ENCODE measurements at places on chromosomes 3 and 15.

DNA sequence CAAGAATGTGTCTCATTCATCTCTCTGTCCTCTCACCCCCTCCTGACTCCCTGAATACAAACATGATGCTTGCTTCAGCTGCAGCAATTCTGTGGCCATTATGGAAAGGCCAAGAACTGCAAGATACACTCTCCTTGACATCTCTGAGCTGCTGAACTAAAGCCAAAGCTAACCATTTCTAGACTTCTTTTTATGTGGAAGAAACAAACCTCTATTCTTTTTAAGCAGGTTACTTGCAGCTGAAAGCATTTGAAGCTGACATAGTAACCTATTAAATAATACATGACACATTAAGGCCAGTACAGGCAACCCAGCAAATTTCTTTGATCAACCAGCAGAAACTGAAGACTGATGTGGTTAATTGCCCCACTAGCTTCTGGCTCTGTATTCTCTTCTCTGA is 17.5 kb downstream of the FHIT start:
- no peak for DNase-seq

DNA sequence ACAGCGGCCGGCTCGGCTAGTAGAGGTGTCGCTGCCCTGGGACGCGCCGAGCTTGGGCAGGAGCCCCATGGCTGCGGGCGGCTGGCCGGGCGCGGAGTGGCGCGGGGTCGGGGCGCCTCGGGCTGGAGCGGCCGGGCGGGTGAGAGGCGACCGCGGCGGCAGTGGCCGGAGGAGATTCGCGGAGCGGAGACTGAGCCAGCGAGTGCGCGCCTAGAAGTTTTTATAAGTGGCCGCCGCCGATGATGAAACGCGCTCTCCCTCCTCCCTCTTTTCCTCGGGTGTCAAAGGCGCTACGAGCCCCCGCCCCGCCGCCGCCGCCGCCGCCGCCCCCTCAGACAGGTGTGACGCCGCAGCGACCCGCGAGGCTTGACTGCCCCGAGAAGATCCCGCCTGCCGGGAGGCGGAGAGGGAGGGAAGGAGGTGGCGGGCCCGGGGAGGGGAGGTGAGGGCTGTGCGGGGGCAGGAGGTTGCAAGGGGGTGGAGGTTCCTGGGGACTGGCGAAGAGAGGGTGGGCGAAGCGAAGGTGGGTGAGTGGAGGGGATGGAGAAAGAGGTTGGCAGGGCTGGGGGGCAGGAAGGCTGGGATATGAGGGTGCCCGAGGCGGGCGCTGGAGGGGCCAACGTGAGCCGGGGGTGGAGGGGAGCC is at the start of gene SLCO2A1:
SLCO2A1 (minus strand) TSS at position 192 of the 645 bp plus-strand sequence; CDS start at position 69, 123 bp downstream.
- DNase-seq, result peak; percentile 28

- DNase-seq, result no peak
Observed at GRCh38 chr3:160482796-160483195, 33.2 kb upstream of the TRIM59 start.

- no peak for DNase-seq
Observed at GRCh38 chr15:98653686-98654085, 5.3 kb downstream of the IGF1R start.

DNA sequence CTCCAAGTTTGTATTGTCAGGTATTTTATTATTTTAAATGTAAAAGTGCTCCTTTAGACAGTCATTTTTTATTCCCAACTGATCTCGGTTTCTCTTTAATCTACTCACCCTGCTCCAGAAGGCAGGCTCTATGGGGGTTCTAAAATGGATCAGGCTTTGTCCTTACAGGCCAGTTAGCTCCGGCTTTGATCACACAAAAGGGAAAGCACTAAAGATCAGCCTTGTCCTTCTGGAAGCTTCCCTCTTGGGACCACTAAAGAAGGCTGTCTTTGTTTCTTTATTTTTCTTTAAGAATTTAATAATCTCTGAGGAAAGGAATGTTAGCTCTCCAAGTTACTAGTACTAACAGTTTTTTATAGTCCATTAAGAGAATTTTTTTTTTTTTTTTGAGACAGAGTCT is 560.5 kb upstream of the ZNF717 start:
- no peak for DNase-seq

DNA sequence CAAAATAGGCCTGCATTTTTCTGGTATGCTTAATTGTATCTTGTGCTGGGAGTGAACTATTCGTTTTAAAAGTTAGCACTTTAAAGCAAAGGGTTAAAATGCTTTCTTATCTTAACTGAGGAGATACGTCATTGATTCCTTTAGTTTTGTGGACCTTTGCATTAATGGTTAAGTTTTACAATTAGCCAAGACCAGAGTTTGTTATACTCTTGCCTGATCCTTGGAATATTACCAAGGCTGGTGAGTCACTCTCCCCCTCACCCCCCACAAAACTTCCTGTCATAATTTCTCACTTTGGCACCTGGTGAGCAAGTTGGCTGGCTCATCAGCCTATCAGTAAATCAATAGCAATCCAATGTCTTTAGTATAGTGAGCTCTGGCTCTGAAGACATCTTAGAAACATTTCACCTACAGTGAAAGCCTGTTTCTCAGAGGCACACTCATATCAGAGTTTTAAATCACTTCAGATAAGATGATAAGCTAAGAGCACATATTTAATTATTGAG is 26.7 kb downstream of the SLC2A2 start:
- DNase-seq, result no peak

GRCh38 chr15:35484231-35484945 is 61.6 kb downstream of the DPH6 start:
- no peak for DNase-seq

- DNase-seq, result no peak
Observed at GRCh38 chr3:110311541-110311940, 760.1 kb upstream of the NECTIN3 start.

DNA sequence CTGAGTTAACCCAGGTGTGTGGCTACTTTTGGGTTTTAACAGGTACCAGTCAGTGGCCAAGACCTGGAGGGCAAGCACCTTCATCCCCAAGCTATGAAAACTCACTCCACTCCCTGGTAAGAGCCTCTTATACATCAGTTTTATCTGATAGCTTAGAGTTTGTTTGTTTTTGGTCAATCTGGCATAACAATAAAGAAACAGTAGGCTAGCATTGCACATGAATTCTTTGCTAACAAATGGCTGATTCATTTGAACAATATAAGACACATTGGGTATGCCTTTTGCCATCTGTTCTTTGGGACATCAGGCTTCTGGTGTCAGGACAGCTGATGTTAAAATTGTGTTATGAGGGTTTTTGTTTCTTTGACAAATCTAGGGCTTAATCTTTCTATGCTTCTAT is 125.0 kb upstream of the CGNL1 start:
- no peak for DNase-seq

- DNase-seq, result no peak
Observed at GRCh38 chr15:100171411-100171810, 170.4 kb downstream of the ADAMTS17 start.

GRCh38 chr3:111989061-111989678 is 9.6 kb upstream of the TAGLN3 start:
- DNase-seq, result no peak

GRCh38 chr3:56620371-56620770 is 62.7 kb downstream of the TASOR start:
- no peak for DNase-seq

DNA sequence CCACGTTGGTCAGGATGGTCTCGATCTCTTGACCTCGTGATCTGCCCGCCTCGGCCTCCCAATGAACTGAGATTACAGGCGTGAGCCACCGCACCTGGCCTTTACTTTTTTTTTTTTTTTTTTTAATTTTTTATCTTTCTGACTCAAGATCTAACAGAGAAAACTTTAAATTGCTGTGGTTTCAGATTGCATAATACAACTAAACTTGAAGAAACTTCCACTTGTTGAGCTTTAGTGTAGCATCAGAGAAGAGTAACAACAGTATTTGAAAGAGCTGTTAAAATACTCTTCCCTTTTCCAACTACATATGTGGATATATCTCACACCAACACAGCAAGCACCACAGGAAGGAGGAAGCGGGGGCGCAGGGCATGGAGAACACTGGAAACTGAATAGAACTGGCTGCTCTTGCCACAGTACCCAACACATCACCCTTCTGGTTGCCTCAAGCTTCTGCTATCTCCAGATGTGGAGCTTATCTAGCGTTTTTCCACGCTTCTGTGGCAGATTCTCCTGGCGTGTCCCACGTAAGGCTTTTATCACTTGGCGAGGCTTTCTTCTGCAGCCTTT is 45.4 kb downstream of the MAP6D1 start:
- no peak for DNase-seq

- DNase-seq, result no peak
Observed at GRCh38 chr15:84992157-84992944, 10.7 kb downstream of the PDE8A start.

GRCh38 chr3:144843099-144843498 is 871.5 kb downstream of the DIPK2A start:
- peak; percentile 15 for DNase-seq

DNA sequence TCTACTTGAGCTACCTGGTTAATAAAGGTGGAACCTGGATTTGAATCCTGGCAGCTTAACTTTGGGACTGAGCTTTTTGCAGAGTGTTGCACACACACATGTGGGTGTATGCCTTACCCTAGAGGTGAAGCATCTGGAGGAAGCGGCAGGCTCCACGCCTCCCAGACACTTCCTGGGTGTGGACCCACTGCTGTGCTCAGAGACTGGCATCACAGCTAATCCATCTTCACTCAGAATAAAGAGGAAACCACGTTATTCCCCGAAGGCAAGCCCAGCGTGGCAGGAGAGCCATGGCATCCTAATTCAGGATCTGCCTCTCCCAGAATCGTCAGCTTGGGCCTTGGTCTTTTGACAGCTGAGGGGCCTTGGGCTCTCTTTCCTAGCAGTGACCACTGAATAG is 25.5 kb downstream of the CCDC13 start:
- no peak for DNase-seq

DNA sequence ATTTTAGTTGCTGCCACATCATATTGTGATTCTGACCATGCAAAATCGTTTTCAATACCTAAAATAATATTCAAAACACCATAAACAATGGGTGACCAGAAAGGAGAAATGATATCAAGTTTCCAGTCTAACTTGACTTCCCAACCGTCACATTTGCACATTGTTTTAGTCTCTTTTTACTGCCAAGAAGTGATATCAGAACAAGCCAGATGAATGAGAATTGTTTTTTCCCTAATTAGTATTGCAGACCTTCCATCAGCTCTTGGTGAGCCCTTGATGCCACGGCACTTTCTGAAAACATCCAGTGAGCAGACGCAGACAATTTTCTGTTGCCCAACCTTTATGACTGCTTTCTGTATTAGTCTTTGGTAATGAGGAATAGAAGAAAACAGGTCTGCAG is 62.5 kb downstream of the SPATA16 start:
- no peak for DNase-seq

GRCh38 chr3:140756240-140757016 is 78.6 kb downstream of the TRIM42 start:
- DNase-seq, result no peak

DNA sequence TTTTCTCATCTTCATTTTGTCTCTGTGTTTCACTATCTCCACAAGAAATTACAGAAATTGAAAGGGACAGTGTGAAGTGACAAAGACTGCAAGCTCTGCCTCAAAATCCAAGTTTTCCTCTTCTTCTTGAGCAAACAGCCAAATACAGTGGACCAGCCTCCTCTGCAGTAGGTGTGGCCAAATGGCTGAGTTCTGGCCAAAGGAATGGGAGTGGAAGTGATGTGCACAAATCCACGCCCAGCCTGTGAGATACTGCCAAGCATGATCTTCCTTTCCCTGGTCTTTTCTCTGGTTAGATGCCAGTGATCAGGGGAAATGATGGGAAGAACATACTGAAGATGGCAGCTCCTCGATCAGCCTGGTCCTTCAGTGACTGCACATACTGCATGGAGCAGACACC is 111.0 kb upstream of the CPNE4 start:
- DNase-seq, result no peak

DNA sequence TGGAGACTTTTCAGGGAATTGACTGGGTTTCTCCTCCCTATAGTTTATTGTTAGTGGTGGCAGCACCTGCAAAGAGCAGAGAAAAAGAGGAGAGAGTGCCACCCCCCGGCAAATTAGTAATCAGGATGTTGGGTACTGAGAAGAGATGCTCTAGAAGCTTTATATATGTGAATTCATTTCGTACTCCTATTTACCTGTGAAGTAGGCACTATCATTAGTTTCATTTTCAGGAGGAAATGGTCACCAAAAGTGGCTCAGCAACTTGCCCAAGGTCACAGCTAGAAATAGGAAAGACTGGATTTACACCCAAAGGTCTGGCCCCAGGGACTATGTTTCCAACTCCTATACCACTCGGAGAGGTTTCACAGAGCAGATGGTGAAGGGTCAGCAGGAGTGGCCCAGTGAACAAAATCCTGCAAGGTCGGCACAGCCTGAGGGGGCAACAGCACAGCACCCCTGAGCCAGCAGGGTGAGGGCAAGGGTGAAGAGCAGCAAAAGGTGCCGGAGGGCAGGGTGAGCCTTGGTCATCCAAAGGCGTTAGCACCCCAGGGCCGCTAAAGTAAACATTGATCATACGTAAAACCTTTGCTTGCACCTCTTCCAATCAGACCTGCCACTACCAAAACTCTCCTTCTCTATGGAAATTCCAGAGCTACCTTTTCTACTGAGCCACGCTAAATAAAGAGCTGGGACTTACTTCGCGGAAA is 23.6 kb downstream of the VGLL4 start:
- no peak for DNase-seq

DNA sequence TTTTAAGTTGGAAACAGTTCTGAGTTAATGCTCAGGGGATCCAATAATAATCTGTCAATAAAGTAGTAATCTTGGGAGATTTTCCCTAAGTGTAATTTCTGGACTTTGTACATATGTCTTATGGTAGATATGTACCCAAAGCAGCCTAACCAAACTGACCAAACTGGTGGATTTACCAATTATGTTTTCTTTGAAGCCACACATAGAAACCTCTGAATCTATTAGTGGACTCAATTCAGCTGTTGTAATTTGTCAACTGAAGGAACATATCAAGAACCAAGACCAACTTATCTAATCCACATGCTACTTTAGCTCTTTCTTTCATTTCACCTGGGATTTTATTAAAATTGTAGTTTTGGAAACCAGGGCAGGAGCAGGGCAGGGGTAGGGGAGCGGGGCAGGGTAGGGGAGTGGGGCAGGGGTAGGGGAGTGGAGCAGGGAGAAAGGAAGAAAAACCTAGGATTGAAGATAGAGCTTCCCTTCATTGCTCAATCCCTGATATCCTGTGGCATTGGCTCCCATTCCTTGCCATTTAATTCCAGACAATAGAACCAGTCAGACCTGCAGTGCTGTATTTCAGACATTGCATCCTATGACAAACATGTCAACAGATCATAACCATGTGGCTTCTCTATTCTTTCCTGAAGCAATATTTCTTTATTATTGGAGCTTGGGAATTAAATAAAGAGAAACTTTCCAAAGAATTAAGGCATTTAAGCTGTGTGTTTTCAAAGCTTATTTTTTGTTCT is 101.8 kb downstream of the NFKBIZ start:
- no peak for DNase-seq

DNA sequence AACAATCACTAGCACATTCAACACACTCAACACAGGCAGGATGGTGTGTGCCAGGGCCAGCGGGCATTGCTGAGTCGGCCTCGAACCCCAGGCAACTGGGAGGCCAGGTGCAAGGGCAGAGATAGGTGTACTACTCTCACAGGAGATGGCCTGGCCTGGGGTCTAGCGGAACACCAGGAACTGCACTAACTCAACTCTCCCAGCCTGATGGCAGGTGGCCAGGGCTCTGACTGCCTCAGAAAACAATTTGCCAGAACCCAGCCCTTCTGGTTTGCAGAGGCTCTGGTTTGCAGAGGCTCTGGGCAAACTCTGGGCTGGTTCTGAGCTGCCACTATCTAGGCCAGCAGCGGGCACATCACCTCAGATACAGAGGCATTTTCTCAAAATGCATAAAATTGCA is 229.2 kb upstream of the CHRNA7 start:
- peak; percentile 30 for DNase-seq
